ENCODE measurements at places on chromosomes 7 and 10.

DNA sequence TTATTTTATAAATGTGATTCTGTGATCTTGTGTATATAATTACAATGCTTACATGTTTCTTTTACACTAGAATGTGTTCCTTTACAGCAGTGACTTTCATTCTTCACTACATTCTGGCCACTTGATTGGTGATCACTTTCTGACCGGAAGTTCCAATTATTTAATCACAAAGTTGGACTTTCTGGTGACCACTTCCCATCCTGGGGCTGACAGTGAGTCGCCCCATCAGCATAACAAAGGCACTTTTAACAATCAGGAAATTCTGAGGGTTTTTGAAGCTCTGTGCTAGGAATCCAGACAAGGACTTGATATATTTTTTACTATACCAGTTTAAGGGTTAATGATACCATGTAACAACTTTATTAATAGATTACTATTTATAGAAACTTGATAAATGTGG is 282.3 kb upstream of the KAT6B start:
- no peak for DNase-seq

GRCh38 chr10:78254013-78254412 is 220.3 kb downstream of the RPS24 start:
- DNase-seq, result no peak

GRCh38 chr7:40793132-40793531 is 658.3 kb downstream of the SUGCT start:
- no peak for DNase-seq

- no peak for DNase-seq
Measured at GRCh38 chr7:132576721-132577085, 433 bp upstream of the PLXNA4 start.

DNA sequence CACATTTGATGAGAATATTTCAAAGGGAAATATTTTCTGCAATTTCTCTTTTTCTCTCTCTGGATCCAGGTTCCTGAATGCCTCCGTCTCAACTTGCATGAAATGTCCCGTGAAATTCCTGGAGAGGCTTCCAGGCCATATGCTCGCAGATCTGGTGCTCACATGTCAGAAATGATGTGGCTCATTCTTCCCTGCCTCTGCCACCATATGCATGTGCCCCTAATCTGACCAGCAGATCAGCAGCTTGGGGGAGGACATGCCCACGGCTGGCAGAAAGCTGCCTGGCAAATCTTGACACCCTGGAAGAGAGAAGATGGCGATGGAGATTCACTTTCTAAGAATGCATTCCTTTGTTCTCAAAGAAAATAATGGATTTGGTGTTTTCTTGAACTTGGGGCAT is 490.7 kb downstream of the RPS24 start:
- no peak for DNase-seq

GRCh38 chr10:71725998-71726579 is 6.5 kb upstream of the C10orf105 start:
- DNase-seq, result no peak

- DNase-seq, result no peak
Measured at GRCh38 chr7:142876991-142877910, 8.3 kb downstream of the TRPV6 start.

DNA sequence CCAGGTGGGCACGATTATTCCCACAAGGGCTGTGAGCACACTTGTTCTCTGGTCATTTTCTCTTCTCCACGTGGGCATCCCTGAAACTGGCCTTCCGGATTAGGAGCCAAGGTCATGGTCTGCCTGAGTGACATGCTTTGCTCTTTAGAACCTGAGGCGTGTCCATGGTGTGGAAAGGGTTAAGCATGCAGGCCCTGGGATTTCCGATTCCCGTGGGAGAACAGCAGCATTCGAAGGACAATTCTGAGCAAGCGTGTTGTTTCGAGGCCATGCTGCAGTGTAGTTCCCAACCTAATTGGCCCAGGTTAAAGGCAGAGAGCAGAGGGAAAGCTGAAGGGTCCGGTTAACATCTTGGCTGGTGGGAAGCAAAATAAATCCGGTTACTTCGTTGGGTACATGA is 245.9 kb downstream of the SKAP2 start:
- DNase-seq, result no peak

GRCh38 chr7:105769901-105770628 is 106.3 kb downstream of the ATXN7L1 start:
- DNase-seq, result no peak

DNA sequence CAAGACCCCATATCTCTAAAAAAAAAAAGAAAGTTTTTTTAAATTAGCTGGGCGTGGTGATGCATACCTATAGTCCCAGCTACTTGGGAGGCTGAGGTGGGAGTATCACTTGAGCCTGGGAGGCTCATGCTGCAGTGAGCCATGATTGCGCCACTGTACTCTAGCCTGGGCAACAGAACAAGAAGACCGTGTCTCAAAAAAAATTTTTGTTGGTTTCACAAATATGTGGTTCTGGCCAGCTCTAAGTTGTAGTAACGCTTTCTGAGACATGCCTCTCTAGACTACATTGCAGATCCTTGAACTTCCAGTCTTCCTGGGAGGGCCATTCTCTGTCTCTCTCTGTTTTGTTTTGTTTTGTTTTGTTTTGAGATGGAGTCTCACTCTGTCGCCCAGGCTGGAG is 24.6 kb upstream of the RHBDD2 start:
- no peak for DNase-seq

DNA sequence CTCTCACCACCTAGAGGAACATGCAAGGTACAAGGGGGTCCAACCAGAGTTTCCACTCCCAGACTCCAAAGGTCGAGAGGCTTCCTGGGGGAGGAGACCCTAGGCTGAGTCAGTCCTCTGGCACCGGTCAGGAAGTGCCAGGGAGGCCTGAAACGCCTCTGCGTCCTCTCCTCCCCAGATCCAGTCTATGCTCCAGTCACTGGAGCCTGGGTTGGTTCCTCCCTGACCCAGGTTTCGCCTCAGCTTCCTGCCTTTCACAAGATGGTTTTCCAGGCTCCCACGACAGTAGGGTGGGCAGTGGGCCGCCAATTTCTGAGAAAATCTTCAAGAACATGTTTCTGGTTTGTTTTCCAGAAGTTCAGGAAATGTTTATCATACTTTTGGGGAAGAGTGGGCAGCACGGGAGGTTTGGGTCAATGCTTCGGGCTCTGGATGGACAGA is 30.0 kb downstream of the DUSP5 start:
- no peak for DNase-seq

All from stimulated activated CD8-positive, alpha-beta memory T cell treated with anti-CD3 and anti-CD28 coated beads, Interleukin-7, amount 100 ng/mL, for 1 hour (primary cell).